ENCODE measurements at places on chromosomes 7 and 10.

- no peak for DNase-seq
These were observed 909.6 kb downstream of the REEP3 start for GRCh38 chr10:64430690-64431323.

DNA sequence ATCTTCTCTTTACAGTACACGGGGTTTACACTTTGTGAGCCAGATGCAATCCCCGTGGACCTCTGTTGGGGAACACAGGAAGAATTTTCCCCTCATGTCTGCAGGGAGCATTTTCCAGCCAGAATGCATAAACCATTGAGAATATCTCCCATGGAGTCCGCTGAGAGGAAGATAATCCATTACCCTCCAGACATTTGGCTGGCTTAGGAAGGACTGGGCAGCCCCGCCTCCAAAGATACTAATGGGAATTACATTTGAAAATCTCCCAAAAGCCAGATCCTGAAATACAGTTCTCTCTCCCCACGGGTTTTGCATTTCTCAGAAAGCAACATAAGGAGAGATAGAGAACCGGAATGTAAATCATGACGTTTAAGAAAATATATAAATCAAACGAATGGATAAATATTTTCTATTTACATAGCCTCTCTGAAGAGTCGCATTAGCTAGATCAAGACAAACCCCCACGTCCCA is 53.5 kb downstream of the TRIL start:
- no peak for DNase-seq

DNA sequence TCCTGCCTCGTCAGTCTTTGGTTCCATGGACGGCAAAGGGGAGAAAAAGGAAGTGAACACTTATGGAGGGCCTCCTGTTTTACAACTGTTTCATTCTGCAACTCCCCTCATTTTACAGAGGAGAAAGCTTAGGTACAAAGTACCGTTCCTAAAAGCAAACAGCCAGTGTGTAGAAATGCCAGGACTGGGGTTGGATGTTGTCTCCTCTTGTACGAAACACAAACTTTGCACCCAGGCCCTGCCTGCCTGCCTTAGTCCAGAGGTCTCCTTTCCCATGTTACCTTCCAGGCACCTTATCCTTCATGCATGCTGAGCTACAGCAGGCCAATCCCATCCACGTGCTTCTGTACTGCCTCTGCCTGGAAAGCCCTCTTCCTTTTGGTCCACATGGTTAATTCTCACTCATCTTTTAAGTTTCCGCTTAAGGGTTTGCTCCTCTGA is 86.0 kb downstream of the ICA1 start:
- DNase-seq = no peak

DNA sequence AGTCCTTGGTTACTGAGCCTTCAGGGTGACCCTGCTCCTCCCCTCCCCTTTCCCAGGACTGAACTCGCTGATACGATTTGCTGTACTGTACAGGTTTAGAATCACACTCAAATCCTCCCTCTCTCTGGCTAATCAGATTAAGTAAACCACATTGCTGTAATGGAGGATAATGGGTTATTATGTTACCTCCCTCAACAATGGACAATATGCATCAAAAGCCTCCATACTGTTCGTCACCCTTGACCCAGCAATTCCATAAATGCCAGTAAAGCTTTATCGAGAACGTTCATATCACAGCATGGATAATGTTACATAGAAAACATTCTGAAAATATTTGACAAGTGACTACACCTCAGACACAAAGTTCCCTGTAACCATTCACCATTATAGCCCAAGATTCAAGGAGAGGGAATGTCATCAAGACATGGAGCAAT is 61.7 kb downstream of the FAM107B start:
- DNase-seq = no peak

DNA sequence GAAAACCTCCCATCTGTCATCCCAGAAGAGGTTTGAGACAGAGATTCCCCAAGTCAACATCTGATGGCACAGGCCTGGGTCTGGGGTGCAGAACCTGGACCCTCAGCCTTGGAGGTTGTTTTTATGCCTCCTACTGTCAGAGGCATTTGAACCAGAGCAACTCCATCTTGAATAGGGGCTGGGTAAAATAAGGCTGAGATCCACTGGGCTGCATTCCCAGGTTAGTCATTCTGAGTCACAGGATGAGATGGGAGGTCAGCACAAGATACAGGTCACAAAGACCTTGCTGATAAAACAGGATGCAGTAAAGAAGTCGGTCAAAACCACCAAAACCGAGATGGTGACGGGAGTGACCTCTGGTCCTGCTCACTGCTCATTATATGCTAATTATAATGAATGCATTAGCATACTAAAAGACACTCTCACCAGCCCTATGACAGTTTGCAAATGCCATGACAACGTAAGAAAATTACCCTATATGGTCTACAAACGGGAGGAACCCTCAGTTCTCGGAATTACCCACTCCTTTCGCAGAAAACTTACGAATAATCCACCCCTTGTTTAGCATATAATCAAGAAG is 92.0 kb downstream of the ITGA8 start:
- DNase-seq = no peak

GRCh38 chr7:127258111-127258510 is 5.4 kb upstream of the GRM8 start:
- no peak for DNase-seq

- DNase-seq = no peak
These were observed 80.4 kb downstream of the PPP1R3C start for GRCh38 chr10:91552274-91553095.

- DNase-seq = no peak
These were observed 670.8 kb downstream of the SORCS1 start for GRCh38 chr10:106493751-106494150.

GRCh38 chr7:86008898-86009297 is 634.8 kb upstream of the GRM3 start:
- no peak for DNase-seq

DNA sequence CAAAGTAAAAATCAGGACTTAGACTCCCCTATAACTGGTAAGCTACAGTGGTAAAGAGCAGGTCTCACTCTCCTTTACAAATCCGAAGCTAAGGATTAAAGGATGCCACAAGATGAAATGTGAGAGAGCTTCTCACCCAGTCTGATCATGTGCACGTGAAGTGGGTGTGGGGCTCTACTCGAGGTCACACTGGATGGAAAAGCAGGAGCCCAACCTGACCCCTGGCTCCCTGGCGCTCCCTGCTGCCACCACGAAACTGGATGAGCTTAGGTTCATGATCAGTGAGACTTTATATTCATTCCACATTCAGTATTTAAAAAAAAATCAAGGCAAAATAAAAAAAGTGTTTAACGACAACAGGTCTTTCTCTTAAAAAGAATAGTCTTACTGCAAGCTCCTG is 21.7 kb upstream of the FOXI2 start:
- DNase-seq = no peak

DNA sequence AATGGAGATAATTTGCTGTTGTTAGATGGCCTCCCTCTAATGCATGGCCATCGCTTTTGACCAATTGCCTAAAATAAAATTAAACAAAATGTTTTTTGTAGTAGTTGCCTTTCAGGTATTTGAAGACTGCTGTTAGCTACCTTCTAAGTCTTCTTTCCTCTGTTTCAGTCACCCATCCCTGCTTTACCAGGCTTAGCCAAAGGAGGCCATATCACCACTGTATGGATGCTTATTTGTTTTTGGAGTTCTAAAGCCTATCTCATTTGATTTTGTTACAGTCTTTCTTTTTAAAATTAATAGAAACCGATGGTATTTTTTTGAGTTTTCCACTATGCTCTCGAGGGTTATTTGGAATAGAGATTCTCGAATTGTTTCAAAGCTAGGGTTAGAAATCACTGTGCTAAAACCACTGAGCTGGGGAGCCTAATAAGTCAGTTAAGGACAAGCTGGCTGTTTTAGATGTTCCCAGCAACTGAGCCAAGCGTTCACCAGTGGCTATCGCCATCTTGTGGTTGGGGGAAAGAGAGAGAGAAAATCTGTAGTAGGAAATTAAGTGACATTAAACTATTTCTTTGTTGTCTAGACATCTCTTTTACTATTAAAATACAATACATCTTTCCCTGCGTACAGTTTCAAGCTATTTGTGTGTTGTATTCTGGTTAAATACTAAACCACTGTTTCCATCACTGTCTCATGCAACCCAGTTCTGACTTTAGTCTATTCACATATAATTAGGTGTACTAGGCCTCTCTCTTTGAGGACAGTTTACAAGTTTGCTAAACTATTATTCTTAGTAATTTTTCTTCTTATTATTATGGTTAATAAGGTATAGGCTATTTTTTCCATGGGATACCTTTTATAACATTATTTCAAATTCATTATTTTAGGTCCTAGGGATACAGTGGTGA is 52.2 kb downstream of the GPR158 start:
- no peak for DNase-seq

DNA sequence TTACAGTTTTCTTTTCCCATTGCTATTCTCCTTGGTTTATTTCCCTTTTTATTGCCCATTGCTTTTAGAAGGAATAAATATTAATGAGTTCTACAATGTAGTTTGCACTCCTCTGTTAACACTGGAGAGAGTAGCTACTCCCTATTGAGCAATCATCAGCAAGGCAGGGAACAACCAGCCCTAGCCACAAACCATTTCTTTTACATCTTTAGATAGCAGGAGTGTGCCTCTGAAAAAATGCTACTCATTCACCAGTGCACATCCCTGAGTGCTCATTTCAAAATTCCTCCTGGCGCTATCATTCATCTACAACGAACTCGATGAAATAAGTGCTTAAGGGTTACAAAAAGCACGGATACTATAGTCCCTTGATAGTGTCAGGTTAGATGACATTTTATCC is 252.9 kb downstream of the THSD7A start:
- no peak for DNase-seq

DNA sequence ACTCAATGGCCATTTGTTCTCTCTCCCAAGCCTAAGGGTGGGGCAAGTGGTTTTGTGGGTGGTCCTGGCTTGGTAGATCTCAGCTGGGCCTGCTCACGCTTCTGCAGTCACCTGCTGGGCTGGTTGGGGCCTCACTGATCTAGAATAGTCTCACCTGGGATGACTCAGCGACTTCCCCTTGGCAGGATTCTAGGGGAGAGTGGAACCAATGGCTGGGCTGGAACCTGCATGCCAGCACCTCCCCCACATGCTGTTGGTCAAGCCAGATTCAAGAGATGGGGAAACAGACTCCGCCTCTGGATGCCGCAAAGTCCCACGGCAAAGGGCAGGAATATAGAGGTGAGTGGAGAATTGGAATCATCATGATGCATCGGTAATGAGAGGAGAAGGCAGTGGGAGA is 292.9 kb upstream of the NPVF start:
- no peak for DNase-seq

DNA sequence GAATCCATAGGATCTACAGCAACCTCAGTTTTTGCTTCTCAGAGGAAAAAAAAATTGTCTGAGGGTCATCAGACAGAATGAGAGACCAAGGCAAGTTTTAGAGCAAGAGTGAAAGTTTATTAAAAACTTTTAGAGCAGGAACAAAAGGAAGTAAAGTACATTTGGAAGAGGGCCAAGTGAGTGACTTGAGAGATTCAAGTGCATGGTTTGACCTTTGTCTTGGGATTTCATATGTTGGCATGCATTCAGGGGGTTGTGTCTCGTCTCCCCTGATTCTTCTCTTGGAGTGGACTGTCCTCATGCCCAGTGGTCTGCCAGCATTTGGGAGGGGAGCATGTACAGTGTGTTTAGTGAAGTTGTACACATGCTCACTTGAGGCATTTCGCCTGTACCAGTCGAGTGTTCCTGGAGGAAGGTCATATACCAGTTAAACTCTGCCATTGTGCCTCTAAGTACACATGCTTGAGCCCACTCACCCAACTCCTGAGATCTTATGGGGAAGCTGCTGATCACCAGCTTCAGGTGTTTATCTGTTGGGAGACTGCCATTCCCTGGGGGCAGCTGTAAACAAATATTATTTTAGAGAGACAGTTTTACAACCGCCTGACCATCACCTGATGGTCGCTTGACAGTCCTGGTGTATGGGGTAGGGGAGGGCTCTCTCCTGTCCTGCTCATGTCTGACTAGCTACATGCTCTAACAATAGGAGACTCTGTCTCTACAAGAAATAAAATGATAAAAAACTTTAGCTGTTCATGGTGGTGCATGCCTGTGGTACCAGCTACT is 109.4 kb downstream of the EEPD1 start:
- no peak for DNase-seq

DNA sequence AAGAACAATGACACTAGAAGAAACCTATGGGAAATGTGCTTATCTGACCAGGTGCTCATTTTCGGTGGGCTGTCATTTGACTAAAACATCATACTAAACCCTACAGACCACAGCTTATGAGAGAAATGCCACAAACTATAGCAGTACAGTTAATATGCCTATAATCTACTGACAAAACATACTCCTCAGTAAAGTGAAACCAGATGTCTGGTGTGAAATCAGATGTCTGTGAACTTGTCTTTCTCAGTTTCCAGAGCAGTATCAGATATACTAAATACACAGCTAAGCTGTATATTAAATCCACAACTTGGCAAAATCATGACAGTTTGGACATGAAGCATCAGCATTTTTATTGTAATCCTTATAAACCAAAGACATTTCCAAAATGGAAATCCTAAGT is 3.3 kb downstream of the IMMP2L start:
- no peak for DNase-seq

GRCh38 chr7:93566876-93567275 is 7.6 kb downstream of the CALCR start:
- no peak for DNase-seq

GRCh38 chr10:63421591-63421990 is 44.2 kb downstream of the JMJD1C start:
- no peak for DNase-seq
